ENCODE measurements at places on chromosomes 12 and 14.

DNA sequence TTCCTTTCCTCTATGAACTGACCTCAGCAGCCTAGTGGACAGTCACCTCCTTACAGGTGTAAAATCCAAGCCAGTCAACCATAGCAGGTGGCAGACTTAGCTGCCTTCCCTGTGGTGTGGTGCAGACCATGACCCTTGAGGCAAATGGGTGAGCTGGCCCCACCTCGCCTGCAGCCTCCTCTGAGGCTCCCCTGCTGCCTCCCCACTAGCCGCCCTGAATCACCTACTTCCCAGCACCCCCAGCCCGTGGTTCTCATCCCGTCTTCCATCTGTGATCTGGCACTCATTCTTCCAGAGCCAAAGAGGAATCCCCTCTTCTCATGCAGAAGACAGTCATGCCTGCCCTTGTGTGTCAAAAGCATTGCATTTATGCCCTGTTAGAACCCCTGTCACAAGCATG lies 34.4 kb upstream of the TSPAN9 start:
- no peaks in the 10 kb centered on the region for H3K27me3 ChIP-seq
- no peak for DNase-seq
- H3K4me3 ChIP-seq = no peak overlapping the region

DNA sequence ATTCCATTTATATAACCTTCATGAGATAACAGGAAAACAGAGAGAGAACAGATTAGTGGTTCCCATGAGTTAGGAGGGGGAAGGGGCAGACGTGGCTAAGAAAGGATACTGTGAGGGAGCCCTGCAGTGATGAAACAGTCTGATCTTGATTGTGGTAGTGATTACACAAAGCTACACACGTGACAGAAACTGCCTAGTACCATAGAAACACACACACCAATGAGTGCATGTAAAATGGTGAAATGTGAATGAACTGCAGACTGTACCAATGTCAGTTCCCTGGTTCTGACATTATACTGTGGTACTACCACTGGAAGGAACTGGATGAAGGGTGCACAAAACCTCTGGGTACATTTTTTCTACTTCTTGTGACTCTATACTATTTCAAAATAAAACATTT lies 36.9 kb downstream of the NRDE2 start:
- no peak overlapping the region for H3K4me3 ChIP-seq
- DNase-seq = no peak
- H3K27me3 ChIP-seq = no peaks in the 10 kb centered on the region
- peaks cover 4% of the 10 kb centered on the region for H3K36me3 ChIP-seq
- H3K27ac ChIP-seq = no peak overlapping the region

GRCh38 chr14:70139384-70139783 lies 49.4 kb downstream of the SLC8A3 start:
- H3K4me1 ChIP-seq = peaks cover 2% of the 10 kb centered on the region
- no peak overlapping the region for H3K4me3 ChIP-seq
- H3K27ac ChIP-seq = no peak overlapping the region

DNA sequence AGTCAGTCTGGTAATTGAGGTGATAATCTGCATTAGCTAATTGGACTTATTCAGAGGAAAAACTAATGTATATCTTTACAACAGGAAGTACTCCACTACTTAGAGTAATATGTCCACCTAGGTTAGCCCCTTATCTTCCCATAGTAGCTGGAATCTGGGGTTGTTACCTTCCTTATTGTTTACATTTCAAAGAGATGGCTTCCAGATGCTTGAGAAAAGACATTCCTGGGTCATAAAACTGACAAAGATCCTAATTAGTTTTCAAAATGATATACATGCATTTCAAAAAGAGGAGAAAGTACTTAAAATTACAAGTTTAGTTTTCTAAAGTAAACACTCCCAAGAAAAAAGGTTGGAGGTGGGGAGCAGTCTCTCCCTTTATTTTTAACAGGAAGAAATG lies 78.1 kb downstream of the RPL10L start:
- no peak for DNase-seq
- H3K36me3 ChIP-seq = no peaks in the 10 kb centered on the region
- H3K27ac ChIP-seq = no peak overlapping the region
- no peaks in the 10 kb centered on the region for H3K4me1 ChIP-seq
- H3K4me3 ChIP-seq = no peak overlapping the region
- no peaks in the 10 kb centered on the region for H3K27me3 ChIP-seq

- peaks cover 25% of the 10 kb centered on the region for H3K4me1 ChIP-seq
- H3K4me3 ChIP-seq = no peak overlapping the region
- H3K27me3 ChIP-seq = no peaks in the 10 kb centered on the region
- H3K36me3 ChIP-seq = no peaks in the 10 kb centered on the region
- no peak overlapping the region for H3K27ac ChIP-seq
Measured at GRCh38 chr12:62912644-62913043, 22.3 kb downstream of the PPM1H start.

- H3K36me3 ChIP-seq = no peaks in the 10 kb centered on the region
- no peak for DNase-seq
- H3K27ac ChIP-seq = no peak overlapping the region
- H3K4me3 ChIP-seq = no peak overlapping the region
Measured at GRCh38 chr12:31249356-31249755, 76.6 kb downstream of the SINHCAF start.

GRCh38 chr12:1791104-1791841 lies 29.1 kb upstream of the LRTM2 start:
- H3K4me1 ChIP-seq = peaks cover 3% of the 10 kb centered on the region
- H3K27me3 ChIP-seq = peaks cover under 1% of the 10 kb centered on the region
- no peak overlapping the region for H3K27ac ChIP-seq
- no peak overlapping the region for H3K4me3 ChIP-seq

DNA sequence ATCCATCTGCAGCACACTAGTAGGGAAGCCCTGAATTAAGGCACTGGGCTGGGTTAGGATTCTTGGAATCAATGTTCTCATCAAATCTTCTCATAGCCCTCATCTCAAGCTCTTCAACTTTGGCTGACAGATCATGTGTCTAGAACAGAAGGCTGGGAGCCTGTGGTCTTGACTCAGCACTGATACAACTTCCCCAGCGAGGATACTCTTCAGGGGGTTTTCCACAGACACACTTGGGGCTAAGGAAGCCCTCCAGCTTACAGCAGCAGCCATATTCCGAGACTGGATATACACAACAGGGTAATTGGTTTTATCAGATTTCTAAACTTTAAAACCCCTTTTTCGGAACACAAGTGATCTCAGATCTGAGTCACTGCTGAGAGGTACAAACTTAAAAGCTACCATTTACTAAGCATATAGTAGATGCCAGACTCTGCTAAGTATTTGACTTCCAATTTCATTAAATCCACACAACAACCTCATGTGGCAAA lies 3.5 kb downstream of the FMNL3 start:
- DNase-seq = no peak
- peaks cover 17% of the 10 kb centered on the region for H3K4me1 ChIP-seq
- H3K4me3 ChIP-seq = no peak overlapping the region
- no peak overlapping the region for H3K27ac ChIP-seq

DNA sequence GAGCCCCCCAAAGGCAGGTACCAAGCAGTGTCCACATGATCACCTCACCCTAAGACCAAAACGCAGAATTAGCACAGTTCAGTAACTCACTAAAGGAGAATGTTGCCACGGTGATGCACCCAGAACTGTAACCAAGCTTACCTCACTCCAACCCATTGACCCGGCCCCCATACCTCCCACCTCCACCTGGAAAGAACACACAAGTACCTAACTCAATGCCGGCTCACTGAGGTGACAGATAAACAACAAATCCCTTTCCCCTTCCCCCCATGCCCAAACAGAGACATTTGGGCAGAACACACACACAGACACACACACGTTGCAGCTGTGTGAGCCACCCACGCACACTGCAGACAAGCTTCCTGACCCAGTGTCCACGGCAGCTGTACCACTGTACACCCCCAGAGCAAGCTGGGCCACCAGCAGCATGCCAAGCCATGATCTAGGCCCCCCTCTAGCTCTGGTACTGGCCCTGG lies 1.3 kb downstream of the RAPGEF3 start:
- no peak overlapping the region for H3K27ac ChIP-seq
- H3K27me3 ChIP-seq = no peaks in the 10 kb centered on the region
- H3K36me3 ChIP-seq = no peaks in the 10 kb centered on the region
- H3K4me3 ChIP-seq = no peak overlapping the region

GRCh38 chr12:109863847-109864712 lies 16.3 kb downstream of the GLTP start:
- peaks cover 3% of the 10 kb centered on the region for H3K4me1 ChIP-seq
- no peaks in the 10 kb centered on the region for H3K27me3 ChIP-seq
- no peak for DNase-seq
- no peaks in the 10 kb centered on the region for H3K36me3 ChIP-seq

DNA sequence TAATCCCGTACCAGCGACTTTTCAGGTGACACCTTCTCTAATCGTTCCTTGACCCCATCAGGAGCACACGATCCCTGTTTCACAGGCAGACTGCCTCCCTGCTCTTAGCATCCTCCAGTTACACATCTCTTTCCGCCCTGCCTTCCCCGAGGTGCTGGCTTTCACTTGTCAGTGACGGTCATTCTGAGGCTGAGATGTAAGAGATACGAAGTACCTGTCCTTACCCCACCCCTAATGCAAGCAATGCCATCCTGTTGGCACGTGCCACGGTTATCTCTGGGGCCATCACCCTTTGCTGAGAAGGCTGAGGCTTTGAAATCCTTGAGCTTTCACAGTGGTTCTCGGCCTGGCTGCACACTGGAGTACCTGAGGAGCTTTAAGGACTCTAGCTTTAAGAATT lies 24.4 kb downstream of the B4GALNT3 start:
- H3K4me1 ChIP-seq = no peaks in the 10 kb centered on the region
- DNase-seq = no peak
- H3K36me3 ChIP-seq = no peaks in the 10 kb centered on the region
- no peak overlapping the region for H3K27ac ChIP-seq
- no peak overlapping the region for H3K4me3 ChIP-seq

GRCh38 chr14:55699131-55700057 lies 119.4 kb downstream of the KTN1 start:
- no peak overlapping the region for H3K27ac ChIP-seq
- no peaks in the 10 kb centered on the region for H3K36me3 ChIP-seq
- no peaks in the 10 kb centered on the region for H3K4me1 ChIP-seq
- peak; percentile 65 for DNase-seq

DNA sequence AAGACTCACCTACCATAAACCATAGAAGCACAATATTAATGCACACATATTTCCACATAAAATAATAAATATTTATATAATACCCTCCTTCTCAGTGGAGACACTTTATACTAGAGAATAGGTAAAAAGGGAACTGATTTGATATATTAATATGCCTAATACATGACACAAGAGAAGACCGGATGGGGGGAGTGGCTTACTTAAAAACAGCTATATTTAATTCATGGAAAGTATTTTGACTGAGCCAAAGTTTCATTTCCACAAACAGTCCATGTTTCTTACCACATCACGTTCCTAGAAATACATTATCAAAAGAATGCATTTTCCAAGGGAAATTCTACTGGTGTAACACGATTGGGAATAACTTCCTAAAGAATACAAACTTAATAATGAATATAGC lies 63.4 kb downstream of the ITPR2 start:
- DNase-seq = no peak
- no peak overlapping the region for H3K27ac ChIP-seq
- H3K4me3 ChIP-seq = no peak overlapping the region
- no peaks in the 10 kb centered on the region for H3K4me1 ChIP-seq
- no peaks in the 10 kb centered on the region for H3K27me3 ChIP-seq
- H3K36me3 ChIP-seq = no peaks in the 10 kb centered on the region

DNA sequence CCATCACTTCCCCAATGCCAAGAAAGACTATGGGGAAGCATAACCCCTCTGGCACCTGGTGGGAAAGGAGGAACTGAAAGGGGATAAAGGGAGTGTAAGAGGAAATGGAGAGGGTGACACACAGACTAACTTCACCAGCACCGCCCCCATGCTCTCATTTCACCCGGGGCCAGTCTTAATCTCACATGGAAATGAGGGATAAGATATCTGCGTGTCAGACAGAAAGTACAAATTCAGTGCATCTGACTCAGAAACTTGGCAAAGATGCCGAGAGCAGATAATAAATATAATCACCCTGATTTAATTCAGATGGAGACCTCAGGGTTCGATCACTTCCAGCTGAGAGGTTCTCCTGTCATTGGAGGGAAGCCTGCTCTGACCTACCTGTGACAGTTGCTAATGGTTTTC lies 191.6 kb downstream of the DUSP6 start:
- H3K4me1 ChIP-seq = no peaks in the 10 kb centered on the region
- H3K4me3 ChIP-seq = no peak overlapping the region
- H3K27ac ChIP-seq = no peak overlapping the region
- no peaks in the 10 kb centered on the region for H3K27me3 ChIP-seq

GRCh38 chr12:94225947-94226630 lies 77.7 kb downstream of the PLXNC1 start:
- H3K4me1 ChIP-seq = no peaks in the 10 kb centered on the region
- no peaks in the 10 kb centered on the region for H3K27me3 ChIP-seq
- H3K4me3 ChIP-seq = no peak overlapping the region
- DNase-seq = peak; percentile 38

DNA sequence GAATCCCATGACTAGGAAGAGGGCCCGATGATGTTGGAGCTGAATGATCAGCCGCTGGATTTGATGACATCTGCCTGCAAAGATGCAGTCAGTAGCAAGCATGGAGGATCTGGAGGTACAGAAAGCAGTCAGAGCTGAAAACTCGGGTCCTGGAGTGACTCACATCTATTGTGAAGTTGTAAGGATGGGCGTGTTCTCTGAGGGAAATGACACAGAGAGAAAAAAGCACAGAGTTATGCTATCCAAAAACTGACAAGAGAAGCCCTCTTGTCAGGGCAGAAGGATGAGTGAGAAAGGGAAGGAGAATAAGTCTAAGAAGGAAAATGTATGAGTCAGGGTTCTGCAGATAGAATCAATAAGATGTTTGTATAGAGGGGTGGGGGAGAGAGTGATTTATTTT lies 380.4 kb upstream of the CCDC196 start:
- H3K27me3 ChIP-seq = no peaks in the 10 kb centered on the region
- no peak overlapping the region for H3K27ac ChIP-seq
- H3K4me3 ChIP-seq = no peak overlapping the region
- DNase-seq = no peak

GRCh38 chr14:22314183-22314820 lies 274.7 kb downstream of the DAD1 start:
- no peaks in the 10 kb centered on the region for H3K27me3 ChIP-seq
- DNase-seq = no peak
- H3K4me3 ChIP-seq = no peak overlapping the region
- no peak overlapping the region for H3K27ac ChIP-seq
- H3K4me1 ChIP-seq = no peaks in the 10 kb centered on the region

DNA sequence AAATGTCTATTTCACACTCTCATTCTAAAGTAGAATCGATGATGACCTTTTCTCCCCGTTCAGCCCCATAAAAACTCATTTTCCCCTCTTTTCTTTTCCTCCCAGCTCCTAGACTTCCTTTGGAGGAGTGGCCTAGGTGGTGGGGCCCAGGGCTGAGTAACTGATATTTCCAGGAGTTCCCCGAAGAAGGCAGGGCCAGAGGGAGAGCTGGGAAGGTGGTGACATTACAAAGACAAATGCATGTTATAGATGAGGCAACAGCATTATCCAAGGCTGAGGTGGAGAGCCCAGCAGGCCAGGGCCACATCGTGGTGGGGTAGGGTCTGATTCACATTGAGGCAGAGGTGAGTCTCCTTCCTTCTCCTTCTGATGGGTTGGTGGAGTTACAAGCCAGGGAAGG lies 22.2 kb upstream of the HDAC7 start:
- no peak overlapping the region for H3K27ac ChIP-seq
- H3K27me3 ChIP-seq = no peaks in the 10 kb centered on the region
- peaks cover 22% of the 10 kb centered on the region for H3K4me1 ChIP-seq
- no peak overlapping the region for H3K4me3 ChIP-seq
- no peak for DNase-seq
